ENCODE measurements at places on chromosomes 4 and X.
A peak's percentile ranks its signal among the peaks of the same experiment; 100 is the strongest.

GRCh38 chr4:168893807-168894206, 116.2 kb downstream of the CBR4 start:
- peak overlapping the region; percentile 4 for H3K27ac ChIP-seq
- peaks cover 16% of the 10 kb centered on the region for H3K36me3 ChIP-seq
- DNase-seq: no peak
- H3K4me3 ChIP-seq: no peak overlapping the region
- H3K4me1 ChIP-seq: no peaks in the 10 kb centered on the region
- H3K27me3 ChIP-seq: no peaks in the 10 kb centered on the region

- H3K4me3 ChIP-seq: no peak overlapping the region
- H3K36me3 ChIP-seq: peaks cover 56% of the 10 kb centered on the region
- no peak for DNase-seq
- H3K4me1 ChIP-seq: peaks cover 23% of the 10 kb centered on the region
- no peaks in the 10 kb centered on the region for H3K27me3 ChIP-seq
Measured at GRCh38 chr4:2472187-2472586, 3.3 kb downstream of the RNF4 start.

DNA sequence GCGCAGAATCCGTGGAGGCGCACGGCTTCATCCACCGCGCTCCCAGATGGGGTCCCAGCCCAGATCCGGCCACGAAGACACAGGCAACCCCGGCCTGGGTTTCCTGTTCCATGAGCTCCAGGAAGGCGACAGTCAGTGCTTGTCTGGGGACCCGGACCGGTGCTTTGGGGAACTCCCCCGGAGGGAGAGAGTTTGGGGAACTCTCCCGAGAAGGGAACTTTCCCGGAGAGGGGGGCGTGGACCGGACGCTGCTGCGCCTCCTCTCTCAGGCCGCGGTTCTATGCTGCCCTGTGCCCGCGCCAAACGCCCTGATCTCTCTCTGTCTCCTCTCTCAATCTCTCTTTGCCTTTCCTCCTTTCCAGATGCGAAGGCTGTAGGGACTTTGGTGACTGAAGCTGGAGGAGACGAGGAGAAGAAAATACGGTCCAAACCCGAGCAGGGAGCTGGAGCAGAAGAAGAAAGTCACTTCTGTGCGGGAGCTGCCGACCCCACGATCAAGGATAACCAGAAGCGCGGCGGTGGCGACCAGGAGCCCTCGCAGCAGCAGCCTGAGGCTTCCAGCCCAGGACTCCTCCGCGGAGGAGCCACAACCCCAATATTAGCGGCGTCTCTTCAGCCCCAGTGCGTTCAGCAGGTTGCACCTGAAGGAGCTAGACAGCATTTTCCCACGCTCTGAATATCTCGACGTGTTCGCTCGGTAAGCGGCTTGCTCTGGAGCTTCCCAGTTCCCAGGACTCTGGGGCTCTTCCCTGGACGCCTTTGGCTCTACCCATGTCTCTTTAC, 47.6 kb upstream of the NKAP start:
- H3K27ac ChIP-seq: no peak overlapping the region
- H3K27me3 ChIP-seq: peaks cover 79% of the 10 kb centered on the region
- H3K4me1 ChIP-seq: no peaks in the 10 kb centered on the region
- peak overlapping the region; percentile 19 for H3K4me3 ChIP-seq

DNA sequence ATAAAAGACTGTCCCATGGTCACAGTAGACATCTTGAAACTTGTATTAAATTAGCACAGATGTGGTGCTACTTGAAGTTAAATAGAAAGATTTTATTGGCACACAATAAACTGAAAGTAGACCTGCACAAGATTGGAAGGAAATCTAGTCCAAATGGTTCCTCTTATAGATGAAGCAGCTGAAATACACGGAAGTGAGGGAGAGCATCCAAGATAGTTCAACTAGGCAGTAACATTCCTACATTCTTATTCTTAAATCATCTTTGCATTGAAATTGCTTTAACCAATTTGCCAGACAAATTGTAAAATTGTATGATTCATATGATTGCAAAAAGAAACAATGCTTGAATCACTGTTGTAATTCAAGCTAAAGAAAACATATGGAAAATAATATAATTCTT, 87.6 kb upstream of the VCX3B start:
- H3K36me3 ChIP-seq: no peaks in the 10 kb centered on the region
- H3K27me3 ChIP-seq: no peaks in the 10 kb centered on the region
- no peak overlapping the region for H3K4me3 ChIP-seq
- DNase-seq: no peak

DNA sequence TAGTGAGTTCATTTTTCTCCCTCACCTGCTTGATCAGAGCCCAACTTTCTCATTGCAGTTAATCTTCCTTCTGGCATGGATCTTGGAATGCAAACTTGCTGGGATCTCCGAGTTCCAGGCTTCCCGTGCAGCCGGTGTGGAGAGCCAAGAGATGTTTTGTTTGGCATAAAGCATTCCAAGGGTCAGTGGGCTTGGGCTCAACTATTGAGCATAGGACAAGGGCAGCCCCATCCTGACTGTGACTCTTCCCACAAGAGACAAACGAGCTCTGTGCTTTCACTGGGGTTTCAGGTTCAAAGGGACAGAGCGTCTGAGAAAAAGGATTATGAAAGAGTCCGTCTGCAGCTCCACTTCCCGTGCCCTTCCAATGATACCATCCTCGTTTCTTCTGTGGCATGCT, 10.5 kb downstream of the TLR7 start:
- H3K27me3 ChIP-seq: no peaks in the 10 kb centered on the region
- H3K27ac ChIP-seq: no peak overlapping the region
- no peaks in the 10 kb centered on the region for H3K36me3 ChIP-seq
- H3K4me1 ChIP-seq: no peaks in the 10 kb centered on the region
- no peak overlapping the region for H3K4me3 ChIP-seq

DNA sequence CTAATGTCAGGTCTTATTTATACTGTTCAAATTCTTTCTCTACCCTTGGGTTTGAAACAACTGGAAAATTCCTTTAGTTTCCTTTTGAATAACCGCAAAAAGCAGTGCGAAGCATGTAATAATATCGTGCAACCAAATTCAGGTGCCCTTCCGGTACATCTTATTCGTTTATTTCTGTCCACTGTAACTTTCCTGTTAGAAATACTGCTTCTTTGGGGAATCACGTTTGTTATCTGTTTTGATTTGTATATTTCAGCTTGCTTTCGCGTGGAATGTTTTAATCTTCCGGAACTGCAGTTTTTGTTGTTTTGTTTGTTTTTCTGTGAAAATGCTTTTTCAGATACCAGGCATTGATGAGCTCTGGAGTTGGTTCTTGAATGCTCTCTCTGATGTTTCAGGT, 85.7 kb upstream of the HPRT1 start:
- no peaks in the 10 kb centered on the region for H3K27me3 ChIP-seq
- no peak for DNase-seq
- no peaks in the 10 kb centered on the region for H3K4me1 ChIP-seq

DNA sequence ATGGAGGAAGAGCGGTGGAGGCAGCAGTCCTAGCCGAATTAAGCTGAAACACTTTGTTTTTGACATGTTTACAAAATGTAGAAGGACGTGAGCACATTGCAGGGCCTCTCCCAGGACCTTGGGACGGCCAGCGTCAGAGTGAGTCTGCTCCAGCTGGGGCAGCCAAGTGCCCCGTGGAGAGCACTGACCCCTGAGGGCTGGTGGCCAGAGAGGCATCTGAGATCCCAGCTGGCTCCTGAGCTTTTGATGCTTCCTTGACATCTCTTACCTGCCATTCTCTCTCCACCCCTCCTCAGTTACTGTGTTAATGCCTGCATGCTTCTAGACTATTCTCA, 24.7 kb downstream of the NAT8L start:
- no peaks in the 10 kb centered on the region for H3K27me3 ChIP-seq
- H3K4me3 ChIP-seq: no peak overlapping the region
- H3K4me1 ChIP-seq: no peaks in the 10 kb centered on the region
- DNase-seq: no peak
- H3K36me3 ChIP-seq: no peaks in the 10 kb centered on the region

GRCh38 chrX:10062980-10063379, 93.8 kb upstream of the CLCN4 start:
- H3K27me3 ChIP-seq: no peaks in the 10 kb centered on the region
- peak overlapping the region; percentile 67 for H3K27ac ChIP-seq
- DNase-seq: no peak
- no peaks in the 10 kb centered on the region for H3K4me1 ChIP-seq

DNA sequence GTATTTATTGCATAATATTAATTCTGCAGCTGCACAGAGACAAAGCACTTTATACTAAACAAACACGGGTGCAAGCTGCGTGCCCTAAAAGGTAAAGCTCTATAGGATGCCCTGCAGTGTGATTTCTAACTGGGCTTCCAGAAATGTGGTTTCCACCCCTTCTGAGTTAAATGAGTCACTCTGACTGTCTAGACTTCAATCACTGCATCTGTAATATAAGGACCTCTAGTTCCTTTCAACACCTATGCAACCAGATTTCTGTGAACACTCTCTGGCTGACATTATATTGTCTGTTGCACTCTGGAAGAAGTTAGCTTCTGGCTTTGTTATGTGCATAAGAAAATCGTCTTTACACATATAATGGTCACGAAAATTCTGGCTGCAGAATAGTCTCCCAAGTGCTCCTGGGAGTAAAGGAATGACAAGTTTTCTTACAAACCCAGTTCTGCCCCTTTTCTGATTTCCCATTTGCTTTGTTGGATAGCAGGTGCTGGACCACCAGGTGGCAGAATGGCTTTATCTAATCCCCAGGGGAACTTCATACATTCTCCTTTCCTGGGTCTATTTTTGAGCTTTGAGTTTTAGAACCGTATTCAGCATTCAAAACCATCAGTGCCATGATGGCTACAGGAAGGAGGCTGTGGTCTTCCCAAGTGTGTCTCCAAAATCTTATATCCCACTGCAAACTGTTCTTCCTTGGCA, 842.2 kb downstream of the STIM2 start:
- no peaks in the 10 kb centered on the region for H3K36me3 ChIP-seq
- H3K27ac ChIP-seq: no peak overlapping the region
- DNase-seq: no peak
- H3K4me3 ChIP-seq: no peak overlapping the region
- H3K27me3 ChIP-seq: no peaks in the 10 kb centered on the region

DNA sequence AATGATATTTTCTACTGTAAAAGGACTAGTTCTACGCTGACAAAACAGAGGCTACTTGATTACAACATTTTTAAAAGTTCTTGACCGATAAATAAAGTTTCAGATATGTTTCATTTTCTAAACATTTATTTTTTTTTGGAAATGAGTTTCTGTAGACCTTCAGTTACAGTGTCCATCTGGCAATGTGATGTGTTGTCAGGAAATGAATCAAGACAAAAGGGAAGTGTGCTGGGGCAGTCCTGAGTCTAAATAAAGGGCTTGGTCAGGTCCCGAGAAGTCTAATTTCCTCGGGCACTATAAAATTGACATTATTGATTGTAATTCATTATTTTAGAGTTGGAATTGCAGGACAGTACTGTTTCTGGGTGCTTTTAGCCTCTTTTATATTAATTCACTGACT, 57.0 kb upstream of the FTHL17 start:
- no peak for DNase-seq
- no peak overlapping the region for H3K27ac ChIP-seq
- no peaks in the 10 kb centered on the region for H3K36me3 ChIP-seq
- no peak overlapping the region for H3K4me3 ChIP-seq

DNA sequence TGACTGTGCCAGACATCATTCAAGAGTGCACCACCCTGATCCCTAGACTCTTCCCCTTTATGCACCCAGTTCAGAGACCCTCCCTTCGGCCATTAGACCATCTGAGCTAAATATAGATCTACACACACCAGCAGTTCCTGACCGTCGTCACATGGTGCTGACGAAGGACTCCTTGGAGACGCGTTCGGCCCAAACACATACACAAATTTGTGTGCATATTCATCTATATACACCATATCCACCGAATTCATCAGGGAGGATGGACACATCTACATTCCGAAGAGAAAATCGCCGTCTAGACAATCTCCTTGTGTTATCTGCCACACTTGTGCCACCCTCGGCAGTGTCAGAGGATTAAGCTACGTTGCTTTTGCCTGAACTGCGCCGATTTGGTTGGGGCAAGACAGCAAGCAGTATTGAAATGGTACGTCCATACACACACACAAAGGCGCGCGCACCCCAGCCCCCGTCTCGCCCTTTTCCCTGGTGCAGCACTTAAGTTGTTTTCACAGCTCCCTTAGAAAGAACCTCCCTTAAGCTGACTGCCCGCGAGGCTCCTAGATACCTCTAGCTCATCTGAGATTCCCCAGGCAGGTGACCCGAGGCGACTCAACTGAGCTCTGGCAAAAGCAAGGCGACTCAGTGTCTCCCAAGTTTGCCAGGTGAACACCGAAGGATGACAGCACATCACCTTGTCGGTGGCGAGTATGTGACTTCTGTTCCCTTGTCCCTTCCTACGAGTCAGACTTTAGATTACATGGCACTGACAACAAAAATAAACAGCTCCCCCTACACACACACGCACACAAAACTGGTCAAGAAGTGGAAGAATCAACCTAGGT, 1.0 kb downstream of the RASGEF1B start:
- H3K27ac ChIP-seq: peak overlapping the region; percentile 97
- H3K36me3 ChIP-seq: no peaks in the 10 kb centered on the region
- H3K4me1 ChIP-seq: peaks cover 82% of the 10 kb centered on the region
- H3K27me3 ChIP-seq: no peaks in the 10 kb centered on the region
- DNase-seq: peak; percentile 5
- peak overlapping the region; percentile 75 for H3K4me3 ChIP-seq

GRCh38 chr4:141432000-141432712, 204.2 kb upstream of the IL15 start:
- H3K36me3 ChIP-seq: no peaks in the 10 kb centered on the region
- no peak overlapping the region for H3K4me3 ChIP-seq
- H3K27ac ChIP-seq: no peak overlapping the region
- no peak for DNase-seq
- H3K27me3 ChIP-seq: no peaks in the 10 kb centered on the region

DNA sequence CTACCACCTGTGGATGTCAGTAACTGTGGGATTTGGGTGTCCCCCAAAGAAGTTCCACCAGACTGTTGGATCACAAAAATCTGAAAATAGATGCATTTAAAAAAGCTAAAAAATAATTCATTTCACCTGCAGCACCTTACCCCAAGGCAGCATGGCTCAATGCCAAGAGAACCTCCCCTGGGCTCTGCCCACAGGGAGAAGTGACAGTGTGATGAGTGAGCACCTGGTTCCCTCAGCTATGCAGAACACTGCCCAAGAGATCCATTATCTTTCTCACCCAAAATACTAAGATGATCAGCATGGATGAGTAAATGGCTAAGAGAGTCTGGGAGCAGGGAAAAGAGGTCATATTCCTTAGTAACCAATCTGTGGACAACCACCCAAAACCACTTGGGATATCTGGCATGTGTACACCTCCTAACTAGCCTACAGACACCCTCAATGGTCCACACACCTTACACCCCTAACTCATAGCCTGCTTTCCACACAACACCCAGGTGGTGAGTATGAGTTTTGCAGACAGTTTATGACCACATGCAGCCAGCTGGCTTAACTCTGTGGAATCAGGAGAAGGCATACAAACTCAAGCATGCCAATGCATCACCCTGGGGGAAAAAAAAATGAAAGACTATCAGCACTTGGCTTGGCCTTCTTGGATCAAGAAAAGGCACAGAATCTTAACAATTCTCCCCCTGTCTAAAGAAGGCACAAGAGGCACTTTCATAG, 416.5 kb upstream of the SMIM31 start:
- H3K27ac ChIP-seq: no peak overlapping the region
- H3K27me3 ChIP-seq: no peaks in the 10 kb centered on the region
- no peaks in the 10 kb centered on the region for H3K36me3 ChIP-seq
- H3K4me1 ChIP-seq: no peaks in the 10 kb centered on the region

GRCh38 chr4:133472244-133472643, 323.1 kb downstream of the PCDH10 start:
- no peak for DNase-seq
- no peaks in the 10 kb centered on the region for H3K27me3 ChIP-seq
- H3K4me1 ChIP-seq: no peaks in the 10 kb centered on the region
- H3K4me3 ChIP-seq: no peak overlapping the region
- no peak overlapping the region for H3K27ac ChIP-seq

Data from esophagus squamous epithelium (tissue), 5 donors.